CD4-positive, alpha-beta T cell treated with Interleukin-15 for 1 hour (primary cell): ENCODE measurements at places on chromosomes 16 and 17.

- DNase-seq, result no peak
These were observed 86.4 kb upstream of the HS3ST2 start for GRCh38 chr16:22727285-22728166.

- no peak for DNase-seq
These were observed 975 bp downstream of the SNX29 start for GRCh38 chr16:11977376-11978041.

DNA sequence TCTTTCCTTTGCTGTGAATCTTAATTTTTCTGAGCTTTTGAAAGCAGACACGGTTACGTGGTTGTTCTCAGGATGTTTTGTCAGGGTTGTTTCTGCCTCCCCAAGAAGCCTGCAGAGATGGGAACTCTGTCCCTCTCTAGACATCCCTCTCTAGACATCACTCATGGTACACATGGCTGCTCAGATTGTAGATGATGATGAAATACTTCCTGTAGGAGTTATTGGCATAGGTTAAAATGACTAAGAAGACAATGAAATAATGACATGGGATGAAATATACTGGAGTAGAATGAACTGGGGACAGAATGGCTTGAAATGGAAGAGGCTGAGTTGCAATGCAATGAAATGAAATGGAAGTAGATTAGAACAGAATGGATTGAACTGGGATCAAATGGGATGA is 253.4 kb downstream of the SHISA9 start:
- no peak for DNase-seq

DNA sequence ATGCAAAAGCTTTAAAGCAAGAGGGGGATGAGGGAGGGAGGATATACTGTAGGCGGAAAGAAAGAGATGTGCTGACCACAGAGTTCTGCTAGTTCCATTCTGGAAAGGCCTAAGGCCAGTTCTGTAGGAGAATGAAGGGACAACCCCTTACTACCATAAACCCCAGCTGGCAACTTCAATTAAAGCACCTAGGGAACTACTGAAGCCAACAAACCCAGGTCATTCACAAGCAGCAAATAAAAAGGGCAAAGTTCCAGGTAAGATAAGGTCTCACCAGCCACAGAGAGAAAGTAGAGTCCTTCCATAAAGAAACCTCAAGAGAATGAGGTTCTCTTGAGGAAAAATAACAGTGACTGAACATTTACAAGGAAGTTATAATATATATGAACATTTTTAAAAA is 12.8 kb downstream of the TERF2 start:
- no peak for DNase-seq

DNA sequence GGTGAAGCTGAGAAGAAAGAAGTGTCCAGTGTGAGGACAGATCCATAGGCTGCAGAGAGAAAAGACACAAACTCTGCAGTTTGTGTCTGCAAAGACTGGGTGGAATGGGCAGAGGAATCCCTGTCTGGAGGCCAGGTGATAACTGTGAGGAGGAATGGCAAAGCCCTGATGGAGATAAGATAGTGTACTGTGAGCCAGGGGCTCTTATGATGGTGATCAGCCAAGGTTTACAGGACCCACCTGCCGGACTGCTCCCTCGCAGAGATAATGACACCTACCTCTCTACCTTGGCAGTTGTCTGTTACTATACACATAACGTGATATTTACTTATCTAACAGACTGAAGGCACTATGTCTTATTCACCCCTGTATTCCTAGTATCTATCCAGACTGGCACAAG is 92.6 kb upstream of the ASIC2 start:
- no peak for DNase-seq
